Renal cortical epithelial cell (primary cell): ENCODE measurements at places on chromosomes 6 and 20. TPM values are rescaled to one million over a fixed set of nuclear protein-coding genes. Genes with fewer than 3 reads are reported as not detected.

MEP1A gene
- not detected in 2 replicates for total RNA-seq

SLC26A8 gene
- 0.05 TPM in 1 of 2 replicates, not detected in the other for total RNA-seq

HUS1B gene
- 0.70 TPM in 1 of 2 replicates, not detected in the other for total RNA-seq

PI16 gene
- not detected in 2 replicates for total RNA-seq

RPS6KA2 gene
- total RNA-seq = 30.9 and 34.9 TPM in 2 replicates

BMP2 gene
- total RNA-seq = 16.7 and 17.2 TPM in 2 replicates

LPA gene
- total RNA-seq = not detected in 2 replicates

PGC gene
- total RNA-seq = not detected in 2 replicates

OTOR gene
- not detected in 2 replicates for total RNA-seq

KCNK15 gene
- 2.1 and 4.6 TPM in 2 replicates for total RNA-seq

THEMIS gene
- total RNA-seq = not detected in 2 replicates

PNPLA1 gene
- total RNA-seq = not detected in 2 replicates

CLPSL2 gene
- not detected in 2 replicates for total RNA-seq

DNA sequence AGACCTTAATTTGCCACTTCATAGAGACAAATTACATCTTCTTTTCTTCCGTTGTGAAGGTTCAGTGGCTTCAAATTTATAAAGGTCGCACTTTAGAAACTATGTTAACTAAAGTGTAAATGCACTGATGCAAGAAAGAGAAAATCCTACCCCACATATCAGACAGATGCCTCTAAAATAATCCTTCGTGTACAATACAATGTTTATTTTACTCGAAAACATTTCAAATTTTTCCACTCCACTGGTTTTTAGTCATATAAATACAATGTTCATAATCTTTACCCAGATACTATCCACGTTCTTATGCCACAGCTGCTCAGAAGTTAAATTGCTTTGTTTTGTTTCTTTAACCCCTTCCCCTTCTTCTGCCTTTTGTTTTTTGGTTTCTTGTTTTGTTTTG, 140.3 kb upstream of the LAMP5 start:
- peak; percentile 15 for DNase-seq

DNA sequence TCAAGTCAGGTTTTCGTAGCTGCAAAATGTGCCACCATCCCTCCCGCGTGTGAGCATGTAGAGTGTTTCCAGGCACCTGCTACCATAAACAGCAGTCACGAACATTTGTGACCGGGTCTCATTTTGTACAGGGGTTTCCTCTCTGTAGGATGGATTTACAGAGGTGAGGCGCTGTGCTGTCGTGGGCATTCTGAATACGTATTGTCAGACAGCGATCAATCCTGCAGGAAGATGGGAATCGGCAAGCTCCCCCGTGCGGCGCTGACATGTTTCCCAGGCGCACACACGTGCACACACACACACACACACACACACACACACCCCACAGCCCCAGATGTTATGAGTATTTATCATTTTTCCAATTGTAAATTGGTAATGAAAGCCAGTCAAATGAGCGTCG, 15.8 kb downstream of the ANKRD60 start:
- DNase-seq = no peak

DNA sequence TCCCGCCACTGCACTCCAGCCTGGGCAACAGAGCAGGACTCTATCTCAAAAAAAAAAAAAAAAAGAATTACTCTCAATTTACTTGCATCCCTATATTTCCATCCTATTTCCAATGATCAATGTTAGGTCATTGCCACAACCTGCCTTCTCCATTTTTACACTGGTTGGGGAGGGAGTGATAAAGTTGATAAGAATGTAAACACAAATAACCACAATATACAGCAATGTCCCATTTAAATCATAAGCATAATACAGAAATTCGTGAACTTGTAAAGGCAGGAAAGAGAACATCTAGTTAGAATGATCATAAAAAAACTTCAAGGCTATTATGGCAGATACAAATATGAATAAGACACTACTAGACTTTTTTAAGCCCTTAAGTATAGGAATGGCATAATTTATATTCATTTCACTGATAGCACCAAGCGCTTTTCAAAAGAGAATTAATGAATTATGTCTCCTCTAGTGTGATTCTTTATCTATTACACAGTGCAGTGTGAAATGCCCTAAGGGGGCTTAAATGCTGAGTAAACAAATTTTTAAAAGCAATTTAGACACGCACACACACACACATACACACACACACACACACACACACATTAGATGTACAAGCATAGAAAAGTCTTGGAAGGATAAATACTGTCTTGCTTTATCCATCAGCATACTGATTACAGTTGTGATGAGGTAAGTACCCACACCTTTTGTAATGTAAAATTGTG, 33.5 kb upstream of the RAB23 start:
- no peak for DNase-seq

DNA sequence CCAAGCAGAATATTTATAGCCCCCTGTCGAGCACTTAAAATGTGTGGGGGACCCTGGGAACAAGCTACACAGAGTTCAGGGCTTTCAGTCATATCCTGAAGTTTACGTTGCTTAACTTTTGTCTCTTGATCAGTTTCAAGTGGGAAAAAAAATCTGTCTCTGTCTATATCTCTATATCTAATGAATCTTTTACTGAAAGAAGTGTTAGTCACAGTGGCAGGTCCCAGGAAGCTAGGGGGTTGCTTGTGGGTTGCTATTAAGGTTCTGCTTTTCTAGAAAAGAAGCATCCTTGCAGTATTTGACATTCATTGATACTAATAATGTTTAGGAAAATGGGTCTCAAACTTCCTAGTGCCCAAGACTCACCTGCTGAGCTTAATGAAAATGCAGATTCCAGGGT, 76.7 kb upstream of the CLDN20 start:
- no peak for DNase-seq

DNA sequence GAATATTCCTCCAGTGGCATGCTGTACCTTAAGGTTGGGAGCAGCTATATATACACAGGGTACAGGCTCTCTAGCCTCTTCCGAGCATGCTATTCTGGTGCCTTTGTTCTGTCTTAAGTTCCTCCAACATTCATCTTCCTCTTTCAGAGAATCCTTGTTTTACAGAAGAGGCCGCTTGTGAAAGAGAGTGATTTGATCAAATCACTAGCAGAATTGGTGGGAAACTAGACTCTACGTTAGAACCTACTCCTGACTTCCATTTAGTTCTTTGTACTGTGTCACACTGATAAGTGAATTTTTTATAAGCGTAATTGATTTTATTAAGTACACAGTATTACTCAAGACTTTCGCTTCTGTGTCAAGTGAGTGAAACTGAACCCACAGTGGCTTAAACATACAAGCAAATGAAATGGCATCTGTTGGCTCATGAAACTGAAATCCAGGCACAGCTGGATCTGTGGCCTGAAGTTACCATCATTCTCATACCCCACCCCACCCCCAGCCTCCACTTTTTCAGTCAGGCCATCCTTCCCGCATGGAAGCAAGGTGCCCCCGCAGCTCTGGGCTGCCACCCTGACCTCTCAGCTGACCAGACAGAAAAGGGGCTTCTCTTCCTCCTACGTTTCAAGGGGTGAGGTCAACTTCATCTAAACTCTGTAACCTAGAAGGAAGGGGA, 102.3 kb downstream of the RPP40 start:
- no peak for DNase-seq

DNA sequence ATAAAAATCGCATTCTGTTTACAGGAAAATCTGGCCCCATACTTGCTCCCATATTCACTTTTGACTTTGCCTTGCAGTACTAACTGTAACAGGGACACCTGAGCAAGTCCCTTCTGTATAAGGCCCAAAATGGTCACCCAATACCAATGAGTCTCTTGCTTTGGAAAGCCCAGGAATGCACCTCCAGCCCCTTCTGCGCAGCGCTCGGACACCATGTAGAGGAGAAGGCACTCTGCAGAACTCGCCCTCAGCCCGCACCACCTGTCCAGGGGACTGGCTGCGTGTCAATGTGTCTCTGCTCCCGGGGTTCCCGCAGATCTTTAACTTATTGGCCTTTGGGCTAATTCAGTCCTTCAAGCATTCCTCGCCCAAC, 746 bp upstream of the PRND start:
- no peak for DNase-seq

GRCh38 chr20:58584051-58584824, 66.8 kb upstream of the STX16 start:
- DNase-seq = no peak

DNA sequence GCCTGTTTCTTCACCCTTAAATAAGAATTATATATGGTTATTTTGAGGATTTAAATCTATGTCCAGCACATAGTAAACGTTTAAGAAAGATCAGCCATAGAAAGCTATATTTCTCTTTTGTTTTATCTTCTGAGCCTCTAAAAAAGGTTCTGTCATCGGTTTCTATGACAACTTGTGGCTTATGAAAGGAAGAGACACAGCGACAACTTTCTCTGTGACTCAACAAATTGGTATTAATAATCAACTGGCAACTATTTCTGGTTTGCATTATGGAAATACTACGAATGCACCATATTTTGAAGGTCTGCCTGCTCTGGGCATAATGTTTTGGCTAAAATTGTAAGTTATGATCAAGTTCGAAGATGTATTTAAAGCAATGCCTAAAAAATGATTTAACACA, 751.0 kb downstream of the CD109 start:
- DNase-seq = no peak

GRCh38 chr6:53287336-53288225, 61.2 kb downstream of the ELOVL5 start:
- DNase-seq = no peak

DNA sequence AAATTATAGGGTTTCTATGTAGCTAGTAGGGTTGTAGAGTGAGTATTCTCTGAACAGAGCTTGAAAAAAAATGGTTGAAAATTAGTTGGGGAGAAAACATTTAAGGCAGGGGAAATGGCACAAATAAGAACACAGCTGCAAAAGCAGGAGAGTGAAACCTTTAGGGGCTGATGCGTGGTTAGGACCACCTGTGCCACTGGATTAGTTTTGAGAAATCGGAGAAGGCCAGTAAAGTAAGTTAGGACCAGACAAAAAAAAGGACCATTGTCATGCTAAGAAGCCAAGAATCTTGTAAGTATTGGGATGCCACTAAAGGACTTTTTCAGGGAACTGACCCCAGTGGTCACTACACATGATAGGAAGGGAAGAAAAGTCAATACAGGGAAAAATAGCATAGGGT, 9.4 kb downstream of the PLAGL1 start:
- no peak for DNase-seq

- no peak for DNase-seq
Measured at GRCh38 chr6:169101981-169102380, 151.7 kb downstream of the THBS2 start.

DNA sequence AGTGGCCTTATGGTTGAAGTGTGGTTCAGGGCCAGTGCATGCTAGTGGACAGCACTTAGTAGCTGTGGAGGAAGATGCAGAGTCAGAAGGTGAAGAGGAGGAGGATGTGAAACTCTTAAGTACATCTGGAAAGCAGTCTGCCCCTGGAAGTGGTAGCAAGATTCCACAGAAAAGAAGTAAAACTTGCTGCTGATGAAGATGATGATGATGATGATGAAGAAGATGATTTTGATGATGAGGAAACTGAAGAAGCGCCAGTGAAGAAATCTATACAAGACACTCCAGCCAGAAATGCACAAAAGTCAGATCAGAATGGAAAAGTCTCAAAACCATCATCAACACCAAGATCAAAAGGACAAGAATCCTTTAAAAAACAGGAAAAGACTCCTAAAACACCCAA, 28.9 kb downstream of the MDFI start:
- no peak for DNase-seq

- no peak for DNase-seq
Measured at GRCh38 chr20:62876902-62877816, 15.5 kb upstream of the TCFL5 start.

DNA sequence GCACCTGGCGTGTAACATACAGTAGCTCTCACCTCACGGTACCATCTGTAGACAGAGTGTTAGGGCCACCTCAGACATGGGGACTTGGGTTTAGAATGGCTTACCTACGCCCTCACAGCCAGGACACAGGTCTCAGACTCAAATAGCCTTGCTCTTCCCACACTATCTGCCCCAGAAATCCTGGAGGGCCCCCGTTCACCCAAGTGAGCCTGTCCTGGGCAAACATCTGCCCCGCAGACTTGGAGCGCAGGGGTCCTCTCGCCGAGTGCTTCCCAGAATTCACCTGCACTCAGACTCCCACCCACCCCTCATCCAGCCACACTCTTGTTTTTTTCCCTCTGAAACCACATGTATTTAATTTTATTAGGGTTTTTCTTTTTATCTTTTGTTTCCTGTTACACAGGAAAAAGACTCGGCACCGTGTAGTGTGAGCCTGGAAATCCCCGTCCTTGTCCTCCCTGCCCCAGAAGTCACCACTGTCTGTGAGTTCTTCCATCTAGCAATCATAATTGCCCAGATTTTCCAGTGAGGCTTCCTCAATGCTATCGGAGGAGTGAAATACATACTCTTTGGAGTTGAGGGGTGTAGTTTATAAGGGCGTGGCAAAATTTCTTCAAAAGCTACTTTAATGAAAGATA, 17.1 kb upstream of the MAP1LC3A start:
- DNase-seq = no peak

- no peak for DNase-seq
Measured at GRCh38 chr20:24764794-24765202, 184.3 kb upstream of the CST7 start.

- peak; percentile 19 for DNase-seq
Measured at GRCh38 chr6:139153855-139154254, 19.0 kb downstream of the HECA start.

DNA sequence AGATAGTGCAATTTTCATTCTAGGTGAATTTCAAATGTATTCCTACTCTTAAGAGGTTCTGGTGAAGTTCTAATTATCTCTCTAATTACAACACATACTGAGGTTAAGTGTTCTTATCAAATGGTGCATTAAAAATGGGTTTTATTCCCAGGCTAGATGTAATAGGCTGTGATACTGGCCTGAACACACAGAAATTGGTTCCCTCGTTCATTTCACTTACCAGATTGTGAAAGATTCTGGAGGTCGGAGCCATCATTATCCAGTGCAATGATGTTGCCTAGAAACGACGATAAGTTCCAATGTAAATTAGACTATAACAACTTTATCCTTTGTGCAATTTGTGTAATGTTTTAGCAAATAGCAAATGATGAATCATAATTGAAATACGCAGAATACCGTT, 172.6 kb upstream of the SOX4 start:
- no peak for DNase-seq

GRCh38 chr6:151385177-151385576, 6.2 kb downstream of the ZBTB2 start:
- DNase-seq = no peak

- no peak for DNase-seq
Measured at GRCh38 chr6:168916576-168917211, 337.0 kb downstream of the THBS2 start.

- no peak for DNase-seq
Measured at GRCh38 chr20:38402816-38403215, 32.3 kb downstream of the SNHG17 start.

- peak; percentile 17 for DNase-seq
Measured at GRCh38 chr6:22141241-22141745, 155.5 kb downstream of the PRL start.

DNA sequence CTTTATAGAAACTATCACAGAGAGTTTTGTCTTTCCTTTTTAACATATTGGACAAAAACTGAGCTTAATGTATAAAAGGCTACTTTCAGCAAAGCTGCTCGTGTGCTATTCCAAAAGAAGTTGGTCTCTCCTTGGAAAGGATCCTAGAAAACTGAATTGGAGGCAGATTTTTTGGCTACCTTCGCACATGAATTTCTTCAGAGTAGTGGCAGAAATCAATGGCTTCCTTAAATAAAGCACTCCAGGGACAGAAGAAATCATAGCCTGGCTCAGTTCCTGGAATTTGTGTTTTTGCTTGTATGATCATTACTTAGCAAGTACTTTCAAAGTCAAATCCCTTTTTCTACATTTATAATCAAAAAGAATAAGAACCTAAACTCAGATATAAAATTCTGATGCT, 780.3 kb downstream of the PHF3 start:
- no peak for DNase-seq

- peak; percentile 26 for DNase-seq
Measured at GRCh38 chr20:49964964-49965780, 17.6 kb upstream of the SNAI1 start.
